Activated CD8-positive, alpha-beta memory T cell treated with anti-CD3 and anti-CD28 coated beads, Interleukin-2, amount 10 ng/mL, durations not matched to agents 7 days and 5 days (primary cell): ENCODE measurements at places on chromosomes 6 and 20.

- DNase-seq: peak; percentile 51
Observed at GRCh38 chr6:149961728-149962425, 1.9 kb upstream of the ULBP1 start.

DNA sequence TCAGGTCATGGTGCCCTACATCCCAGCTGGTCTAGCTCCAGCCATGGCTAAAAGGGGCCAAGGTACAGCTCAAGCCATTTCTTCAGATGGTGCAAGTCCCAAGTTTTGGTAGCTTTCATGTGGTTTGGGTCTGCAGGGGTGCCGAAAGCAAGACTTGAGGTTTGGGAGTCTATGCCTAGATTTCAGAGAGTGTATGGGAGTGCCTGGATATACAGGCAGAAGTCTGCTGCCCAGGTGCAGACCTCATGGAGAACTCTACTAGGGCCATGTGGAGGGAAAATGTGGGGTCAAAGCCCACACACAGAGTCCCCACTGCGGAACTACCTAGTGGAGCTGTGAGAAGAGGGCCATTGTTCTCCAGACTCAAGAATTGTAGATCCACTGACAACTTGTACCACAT is 1000.9 kb upstream of the ADGRB3 start:
- DNase-seq: no peak

GRCh38 chr6:72286911-72287311 is 335.0 kb upstream of the KCNQ5 start:
- no peak for DNase-seq

DNA sequence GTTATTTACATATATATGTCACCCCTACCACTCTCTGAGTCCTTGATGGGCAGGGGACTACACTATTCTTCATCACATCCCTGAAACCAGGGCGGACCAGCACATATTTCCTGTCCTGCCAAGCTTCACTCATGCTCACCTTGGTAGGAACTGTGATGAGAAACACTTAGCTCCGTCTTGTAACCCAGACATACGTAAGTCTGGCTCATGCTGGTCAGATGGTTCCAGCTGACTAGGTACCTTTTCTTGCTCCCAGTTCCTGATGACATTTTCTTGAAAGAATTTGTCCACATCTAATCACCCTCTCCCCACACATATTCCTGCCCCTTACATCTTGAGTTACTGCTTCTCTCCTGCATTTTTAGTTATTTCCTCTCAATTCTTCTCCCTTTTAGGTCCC is 122.2 kb upstream of the MYLIP start:
- DNase-seq: no peak
